ENCODE measurements at places on chromosomes 3 and 15.

- no peak for DNase-seq
Measured at GRCh38 chr3:194244167-194244566, 107.0 kb downstream of the CPN2 start.

DNA sequence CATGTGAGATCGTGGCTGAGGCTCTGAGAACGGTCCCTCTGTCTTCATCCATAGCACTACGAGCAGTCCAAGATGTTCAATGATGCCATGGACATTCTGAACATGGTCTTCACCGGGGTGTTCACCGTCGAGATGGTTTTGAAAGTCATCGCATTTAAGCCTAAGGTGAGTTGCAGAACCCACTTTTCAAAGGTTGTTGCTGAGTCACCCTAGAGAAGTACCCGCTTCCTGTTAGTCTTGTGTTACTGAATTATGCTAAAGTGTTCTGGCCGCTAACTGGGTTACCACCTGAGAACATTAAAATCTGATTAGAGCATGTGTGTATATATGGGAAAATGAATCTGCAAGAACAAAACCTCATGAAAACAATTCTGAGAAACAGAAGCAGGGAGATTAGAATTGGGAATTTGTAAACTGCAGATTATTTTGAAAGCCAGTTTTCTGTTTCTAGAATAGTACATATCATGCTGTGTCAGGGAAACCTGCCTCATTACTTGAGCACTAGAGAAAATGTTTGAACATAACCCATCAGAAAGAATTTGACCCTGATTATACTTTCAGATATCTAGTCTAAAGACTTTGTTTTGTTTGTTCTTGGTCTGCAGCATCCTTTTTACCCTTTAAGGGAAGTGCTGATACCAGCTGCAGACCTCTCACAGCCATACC lies 92.6 kb downstream of the CHDH start:
- peak; percentile 43 for DNase-seq

- no peak for DNase-seq
Measured at GRCh38 chr3:192090586-192090985, 629.6 kb downstream of the PYDC2 start.

- no peak for DNase-seq
Measured at GRCh38 chr3:134235577-134236076, 15.0 kb downstream of the RYK start.

DNA sequence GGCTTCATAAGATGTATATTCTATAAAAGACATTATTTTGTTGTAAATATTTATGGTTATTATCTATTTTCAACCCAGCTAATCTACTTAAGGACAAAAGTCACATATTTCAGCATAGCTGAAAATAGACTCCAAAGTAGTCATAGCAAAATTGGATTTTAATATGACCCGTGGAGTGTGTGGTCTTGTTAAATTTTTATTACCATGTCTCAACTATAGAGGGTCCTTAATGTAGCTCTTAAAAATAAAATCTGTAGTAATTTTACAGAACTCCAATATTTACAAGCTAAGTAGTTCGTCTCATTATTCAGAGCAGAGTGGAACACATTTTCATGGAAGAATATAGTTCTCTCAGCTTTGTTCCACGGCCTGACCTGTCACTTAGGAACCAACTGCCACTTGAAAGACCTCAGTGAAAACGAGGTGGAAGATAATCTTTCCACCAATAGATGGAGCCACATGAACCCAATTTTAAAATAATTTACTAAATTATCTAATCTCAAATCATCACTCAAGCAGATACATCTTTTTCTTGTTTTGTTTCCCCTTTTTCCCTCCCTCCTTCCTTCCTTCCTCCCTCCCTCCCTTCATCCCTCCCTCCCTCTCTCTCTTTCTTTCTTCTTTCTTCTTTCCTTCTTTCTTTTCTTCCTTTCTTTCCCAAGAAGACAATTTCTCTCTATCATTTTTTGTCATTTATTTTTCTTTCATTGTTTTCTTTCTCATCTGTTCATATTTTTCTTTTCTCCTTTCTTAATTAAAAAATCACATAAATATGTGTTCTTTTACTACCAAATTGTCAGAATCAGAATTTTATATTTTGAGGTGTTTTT lies 97.2 kb downstream of the CLDN1 start:
- DNase-seq: no peak

DNA sequence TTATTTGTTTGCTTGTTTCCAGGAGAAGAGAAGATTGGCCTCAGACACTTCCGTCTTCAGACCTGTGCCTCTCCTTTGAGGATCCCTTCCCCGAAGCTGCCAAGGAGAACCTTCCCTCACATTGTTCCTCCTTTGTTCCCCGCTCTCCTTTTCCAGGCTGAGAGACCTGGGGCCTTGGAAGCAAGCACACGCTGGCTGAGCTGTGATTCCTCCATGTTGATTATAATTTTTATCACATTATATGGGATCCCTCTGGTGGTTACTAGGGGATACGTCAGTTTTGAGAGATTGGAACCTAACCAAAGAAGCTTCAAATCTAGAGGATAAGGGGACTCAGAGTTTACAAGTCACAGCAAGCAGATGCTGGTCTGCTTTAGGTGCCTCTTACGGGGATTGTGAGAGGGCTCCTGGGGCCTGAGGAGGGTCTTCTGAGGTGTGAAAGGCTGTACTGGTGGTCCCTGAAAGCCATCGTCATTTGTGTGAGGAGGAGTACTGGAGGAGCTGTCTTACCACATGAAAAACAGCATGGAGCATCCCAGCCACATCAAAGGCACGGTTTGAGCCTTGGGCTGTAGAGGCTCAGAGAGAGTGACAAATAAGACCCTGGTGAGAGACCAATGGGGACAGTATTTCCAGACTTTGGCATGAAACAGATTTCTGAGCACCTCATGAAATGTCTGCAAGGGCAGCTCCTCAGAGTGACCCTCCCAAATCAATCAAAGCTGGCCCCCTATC lies 760.1 kb upstream of the CFAP20DC start:
- peak; percentile 1 for DNase-seq

- DNase-seq: no peak
Measured at GRCh38 chr3:29552051-29552450, 271.2 kb downstream of the RBMS3 start.

DNA sequence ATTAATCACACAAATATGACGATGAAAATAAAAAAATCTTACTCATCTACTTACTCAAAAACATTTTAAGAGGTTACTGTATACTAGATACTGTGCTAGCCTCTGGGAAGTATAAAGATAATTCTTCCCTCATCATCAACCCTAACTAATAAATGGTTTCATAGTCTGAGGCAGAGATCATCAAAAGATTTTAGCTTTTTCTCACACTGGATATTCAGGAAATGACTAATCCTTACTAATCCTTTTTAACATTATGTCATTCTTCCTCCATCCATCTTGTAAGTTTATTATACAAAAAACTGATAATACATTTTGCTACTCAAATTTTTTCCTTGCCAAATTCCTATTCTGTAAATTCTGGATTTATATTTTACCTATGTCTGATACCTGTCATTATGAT lies 29.7 kb downstream of the ACAD11 start:
- DNase-seq: no peak

DNA sequence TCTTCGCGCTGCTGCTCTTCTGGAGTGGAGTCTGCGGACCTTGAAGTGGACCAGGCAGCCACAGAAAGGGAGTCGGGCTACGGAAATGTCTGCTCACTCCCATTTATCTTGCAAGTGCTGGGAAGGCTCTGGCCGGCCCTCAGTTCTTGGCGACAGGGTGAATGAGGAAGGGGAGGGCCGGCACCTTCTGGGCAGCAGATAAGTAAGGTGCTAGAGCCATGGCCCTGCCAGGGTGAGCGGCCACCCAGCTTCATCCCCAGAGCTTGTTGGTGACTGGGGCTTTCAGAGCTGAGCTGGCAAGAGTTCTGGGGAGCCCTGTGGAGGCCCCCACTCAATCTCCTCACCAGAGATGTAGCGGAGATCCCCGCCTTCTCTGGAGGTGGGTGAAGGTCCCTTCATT lies 103.5 kb downstream of the ASB7 start:
- DNase-seq: no peak

GRCh38 chr3:187932530-187932929 lies 187.3 kb upstream of the BCL6 start:
- no peak for DNase-seq

- DNase-seq: no peak
Measured at GRCh38 chr3:12807066-12807465, 10.6 kb downstream of the CAND2 start.

DNA sequence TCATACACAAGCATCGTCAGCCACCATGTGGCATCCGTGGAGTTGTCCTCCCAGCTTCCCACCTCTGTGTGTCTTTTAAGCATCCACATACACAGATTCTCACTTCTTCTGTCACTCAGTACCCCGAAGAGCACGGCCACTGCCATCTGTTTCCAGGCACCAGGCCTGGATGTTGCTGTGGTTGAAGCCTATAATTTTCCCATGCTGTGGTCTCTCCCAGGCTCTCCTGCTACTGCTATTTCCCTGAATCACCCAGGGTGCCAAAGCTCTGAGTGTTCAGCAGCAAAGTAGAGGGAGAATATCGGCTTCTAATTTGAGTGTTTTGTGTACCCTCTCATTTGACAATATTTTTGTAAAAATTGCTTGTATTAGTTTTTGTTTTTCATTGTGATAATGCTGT lies 265.7 kb downstream of the DIPK2A start:
- DNase-seq: no peak

DNA sequence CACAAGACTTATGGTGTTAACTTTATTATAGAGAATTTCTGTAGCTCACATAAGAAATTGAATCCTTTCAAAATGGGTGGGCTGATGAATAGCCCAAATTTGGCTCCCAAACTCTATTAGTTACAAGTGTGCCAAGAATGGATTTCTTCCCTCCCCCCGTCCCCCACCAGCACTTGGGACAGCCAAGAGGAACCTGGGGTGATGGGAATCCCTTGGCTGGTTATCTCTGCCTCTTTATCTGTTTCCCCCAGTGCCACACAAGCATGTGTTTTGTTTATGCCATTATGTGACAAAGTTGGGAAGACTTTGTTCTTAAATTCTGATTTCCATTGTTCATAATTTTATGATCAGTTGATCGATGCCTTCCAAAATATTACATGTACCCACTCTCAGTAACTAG lies 28.3 kb downstream of the CMSS1 start:
- no peak for DNase-seq

- no peak for DNase-seq
Measured at GRCh38 chr15:73578026-73578425, 55.2 kb downstream of the NPTN start.

Measured in CD4-positive, alpha-beta T cell treated with Interleukin-4 for 4 hours (primary cell).